ENCODE measurements at places on chromosomes 16 and 17.
A peak's percentile ranks its signal among the peaks of the same experiment; 100 is the strongest.

DNA sequence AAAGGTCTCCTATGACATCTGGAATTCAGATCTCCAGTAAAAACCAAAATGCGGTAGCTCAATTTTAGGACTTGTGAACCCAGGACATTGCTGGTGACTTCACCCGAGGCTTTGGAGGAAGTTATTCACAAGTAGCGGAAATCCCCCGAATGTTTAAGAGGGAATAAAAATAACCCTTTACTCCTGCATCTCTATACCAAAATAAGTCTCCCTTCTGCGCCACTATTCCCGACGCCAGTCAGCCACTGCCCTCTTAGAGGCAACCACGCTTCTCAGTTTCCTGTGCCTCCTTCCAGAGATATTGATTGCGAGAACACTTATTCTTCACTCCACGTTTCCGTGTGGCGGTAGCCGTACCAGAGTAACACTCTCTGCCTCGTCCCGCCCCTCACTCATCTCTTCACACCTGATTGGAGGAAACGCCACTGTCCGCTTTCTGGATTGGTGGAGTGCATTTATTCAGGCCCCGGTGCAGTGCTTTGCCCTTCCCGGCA lies 27.4 kb downstream of the EMP2 start:
- peak; percentile 10 for DNase-seq

- DNase-seq = no peak
Measured at GRCh38 chr17:69223809-69224208, 4.8 kb downstream of the ABCA10 start.

GRCh38 chr17:57654040-57654775 lies 90.9 kb downstream of the CCDC182 start:
- no peak for DNase-seq

GRCh38 chr16:58030136-58030840 lies 4.7 kb downstream of the MMP15 start:
- DNase-seq = no peak

- no peak for DNase-seq
Measured at GRCh38 chr17:8744086-8744785, 400 bp downstream of the CCDC42 start.

DNA sequence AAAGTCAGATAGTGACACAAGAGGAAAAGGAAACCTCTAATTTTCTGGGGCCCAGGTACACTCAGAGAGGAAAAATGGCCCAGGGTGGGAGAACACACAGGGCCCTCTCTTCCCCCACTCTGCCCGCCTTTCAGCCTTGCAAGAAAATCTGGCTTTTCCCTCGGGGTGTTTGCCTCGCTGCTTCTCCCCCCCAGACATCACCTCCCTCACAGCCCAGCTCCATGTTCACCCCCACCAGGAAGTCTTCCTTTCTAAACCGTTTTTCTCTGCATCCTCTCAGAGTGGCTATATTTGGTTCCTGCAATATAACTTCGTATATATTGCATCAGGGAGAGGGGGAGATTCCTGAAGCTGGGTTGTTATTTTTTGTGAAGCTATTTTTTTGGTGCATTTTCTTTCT lies 27.3 kb downstream of the RPRML start:
- no peak for DNase-seq

DNA sequence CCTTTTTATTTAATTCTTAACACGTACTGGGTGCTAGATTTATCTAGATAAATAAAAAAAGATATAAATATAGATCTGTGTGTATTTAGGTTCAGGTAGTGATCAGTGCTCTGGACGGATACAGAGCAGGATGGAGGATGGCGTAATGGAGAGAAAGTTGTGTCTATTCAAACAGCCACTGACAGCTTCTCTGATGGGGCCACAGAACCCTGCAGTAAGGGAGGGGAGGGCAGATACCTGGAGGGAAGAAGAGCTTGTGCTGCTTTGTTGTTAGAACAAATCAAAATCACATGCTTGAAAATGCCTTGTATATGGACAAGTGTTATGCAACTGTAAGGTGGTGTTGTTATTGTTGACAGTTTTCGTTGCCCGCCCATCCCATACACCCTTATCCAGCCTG lies 170.2 kb downstream of the UTP18 start:
- no peak for DNase-seq

DNA sequence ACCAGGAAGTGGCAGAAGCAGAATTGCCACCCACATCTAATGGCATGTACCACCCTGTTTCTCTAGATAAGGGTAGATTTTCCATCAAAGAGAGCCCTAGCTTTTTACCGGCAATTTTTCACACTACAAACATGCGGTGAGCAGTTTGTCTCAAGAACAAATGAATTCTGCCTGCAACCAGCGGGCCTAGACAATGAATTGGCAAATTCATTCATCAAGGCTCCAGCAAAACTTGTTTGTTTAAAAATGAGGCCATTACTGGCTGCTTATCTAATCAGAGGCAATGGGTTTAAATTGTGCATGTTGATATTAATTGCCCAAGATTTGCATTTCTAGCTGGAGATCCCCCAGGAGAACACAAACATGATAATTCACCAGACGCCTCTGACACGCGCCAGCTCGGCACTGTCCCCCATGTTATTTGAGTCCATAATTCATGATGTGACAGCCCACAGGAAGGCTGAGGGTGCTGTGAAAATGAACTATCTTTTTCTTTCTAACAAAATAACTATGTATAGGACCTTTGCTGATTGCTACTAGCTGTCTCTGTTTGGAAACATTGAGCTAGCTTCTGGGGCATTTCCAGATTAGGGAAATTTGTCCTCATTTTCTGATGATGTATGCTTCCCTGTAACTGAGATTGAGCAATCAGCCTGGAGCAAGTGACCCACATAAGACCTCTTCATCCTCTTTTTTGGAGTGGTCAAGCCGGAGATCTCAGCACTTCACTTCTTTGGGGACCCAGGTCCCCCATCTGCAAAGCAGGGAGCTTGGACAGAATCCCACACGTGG lies 80.8 kb downstream of the CNGB1 start:
- DNase-seq = no peak

DNA sequence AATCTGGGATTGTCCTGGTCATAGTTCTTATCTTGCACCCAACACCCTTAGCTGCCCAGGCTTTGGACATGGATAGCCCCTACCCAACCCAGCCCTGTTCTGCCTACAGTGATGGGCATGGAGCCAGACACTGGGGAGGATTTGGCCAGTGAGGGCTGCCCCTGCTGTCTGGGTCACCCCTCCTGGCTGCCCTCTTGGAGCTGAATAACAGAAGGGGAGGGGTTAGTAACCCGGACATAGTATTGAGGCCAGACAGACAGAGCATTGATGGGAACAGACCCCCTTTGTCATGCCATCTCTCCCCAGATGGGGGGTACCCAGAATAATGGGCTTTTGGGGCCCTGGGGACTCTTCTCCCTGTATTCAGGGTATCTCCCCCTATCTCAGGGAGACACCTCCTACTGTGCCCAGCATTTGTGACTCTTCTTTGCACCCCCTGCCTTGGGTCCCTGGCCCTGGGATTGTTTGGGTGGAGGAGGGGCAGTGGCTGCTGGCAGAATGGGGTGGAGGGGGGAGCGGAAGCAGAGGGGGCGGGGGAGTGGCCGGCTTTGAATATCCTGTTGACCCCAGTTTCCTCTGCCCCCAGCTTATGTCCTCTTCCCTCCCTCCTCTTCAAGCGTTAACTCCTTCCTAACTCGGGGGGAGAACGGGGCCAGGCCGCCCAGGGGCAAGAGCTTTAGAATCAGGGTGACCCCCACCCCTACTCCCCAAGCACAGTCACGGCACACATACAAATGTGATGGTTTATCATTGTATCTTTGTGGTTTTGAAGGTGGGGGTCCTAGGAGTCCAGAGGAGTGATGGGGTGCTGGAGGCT lies 17.0 kb downstream of the GJD3 start:
- DNase-seq = no peak

DNA sequence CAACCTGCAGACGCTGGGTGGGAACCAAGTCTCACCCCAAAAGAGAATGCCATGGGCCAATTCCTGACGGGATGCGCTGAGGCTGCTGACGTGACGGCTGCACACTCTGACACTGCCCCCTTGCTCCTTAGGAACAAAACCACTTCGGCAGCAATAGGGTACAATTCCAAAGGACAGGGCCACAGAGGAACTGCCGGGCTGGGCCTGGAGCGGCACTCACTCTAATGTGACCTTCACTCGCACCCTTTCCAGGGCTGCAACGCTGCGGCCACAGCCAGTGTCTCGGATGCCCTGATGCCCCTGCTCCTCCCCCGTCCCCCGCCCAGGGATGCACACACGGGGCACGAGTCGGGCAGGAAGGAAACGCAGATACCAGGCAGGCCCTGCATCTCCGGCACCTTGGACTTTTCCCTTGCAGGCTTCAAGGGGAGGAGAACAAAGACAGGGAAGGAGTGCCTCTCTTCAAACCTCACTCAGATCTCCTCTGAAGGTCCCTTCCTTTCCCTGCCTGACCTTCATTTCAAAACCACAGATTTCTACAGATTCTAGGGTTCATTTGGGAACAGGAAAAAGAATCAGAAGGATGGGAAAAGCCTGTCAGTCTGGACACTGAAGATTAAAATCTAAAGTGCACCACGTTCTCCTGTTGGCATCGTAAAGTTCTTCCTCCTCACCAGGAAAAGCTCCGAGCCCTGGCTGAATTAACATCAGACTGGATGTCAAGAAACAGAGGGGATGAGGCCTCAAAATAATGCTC lies 2.3 kb downstream of the PITPNA start:
- no peak for DNase-seq

- no peak for DNase-seq
Measured at GRCh38 chr17:73798111-73798748, 154.0 kb upstream of the SDK2 start.

Measured in stimulated activated CD8-positive, alpha-beta memory T cell treated with anti-CD3 and anti-CD28 coated beads, Interleukin-4, amount 100 ng/mL, for 1 hour (primary cell).